NCI-H2081 treated with DMSO at 0.1 percent for 48 hours (cell line): ENCODE measurements at places on chromosomes 12 and 14.

DNA sequence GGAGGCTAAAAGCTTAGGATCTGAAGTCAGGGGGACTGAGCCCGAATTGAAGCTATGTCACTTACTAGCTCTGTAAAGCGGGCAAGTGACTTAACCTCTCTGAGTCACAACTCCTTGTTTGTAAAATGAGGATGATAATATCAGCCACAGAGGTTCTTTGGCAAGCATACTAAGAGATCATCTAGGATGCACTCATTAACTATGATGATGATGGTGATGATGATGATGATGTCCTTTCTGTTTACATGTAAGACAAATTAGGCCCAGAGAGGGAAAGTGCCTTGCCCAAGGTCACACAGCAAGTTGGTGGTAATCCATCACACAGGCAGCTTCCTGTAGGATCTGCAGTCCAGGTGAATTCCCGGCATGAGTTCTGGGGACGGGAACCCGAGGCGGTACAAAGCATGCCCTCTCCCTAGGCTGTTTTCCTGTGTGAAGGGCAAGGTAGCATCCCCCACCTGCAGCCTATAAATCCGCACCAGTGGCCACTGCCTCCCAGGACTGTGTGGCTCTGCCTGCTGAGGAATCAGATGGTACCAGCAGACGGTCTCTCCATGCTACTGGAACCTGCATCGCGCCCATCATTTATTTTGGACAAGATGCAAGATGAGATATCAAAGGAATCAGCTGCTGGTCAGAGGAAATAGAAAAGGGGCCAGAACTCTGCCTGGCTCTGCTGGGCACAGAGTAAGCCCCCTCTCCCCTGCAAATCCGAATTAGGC lies 55.2 kb downstream of the MAP1LC3B2 start:
- DNase-seq: no peak

DNA sequence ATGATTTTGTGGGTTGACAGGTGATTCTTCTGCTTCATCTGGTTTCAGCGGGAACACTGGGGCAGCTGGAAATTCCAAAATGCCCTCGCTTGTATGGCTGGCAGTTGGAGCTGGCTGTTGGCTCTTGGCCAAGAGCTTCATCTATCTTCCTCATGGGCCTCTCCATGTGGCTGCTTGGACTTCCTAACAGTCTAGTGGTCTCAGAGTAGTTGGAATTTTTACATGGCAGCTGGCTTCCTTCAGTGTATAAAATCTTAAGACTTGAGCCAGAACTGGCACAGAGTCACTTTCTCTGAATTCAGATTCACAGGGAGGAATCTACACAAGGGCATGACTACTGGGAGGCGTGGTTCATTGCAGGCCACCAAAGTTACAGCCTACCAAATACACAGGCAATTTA lies 204.9 kb upstream of the RMST start:
- DNase-seq: no peak

DNA sequence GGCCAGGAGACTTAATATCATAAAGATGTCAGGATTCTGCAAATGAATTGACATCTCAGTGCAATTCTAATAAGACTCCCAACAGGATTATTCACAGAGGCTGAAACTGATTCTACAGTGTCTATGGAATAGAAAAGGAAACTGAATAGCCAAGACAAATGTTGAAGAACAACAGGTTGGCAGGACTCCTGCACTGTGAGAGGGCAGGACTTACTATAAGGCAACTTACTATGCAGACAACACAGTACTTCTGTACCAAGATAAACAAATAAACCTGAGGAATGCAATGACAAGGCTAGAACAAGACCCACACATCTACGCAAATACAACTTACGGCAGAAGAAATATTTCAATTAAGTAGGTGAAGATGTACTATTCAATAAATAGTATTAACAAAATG lies 132.2 kb upstream of the FKBP4 start:
- no peak for DNase-seq

- no peak for DNase-seq
Measured at GRCh38 chr14:106605548-106606448, 1079.4 kb downstream of the TMEM121 start.

- DNase-seq: no peak
Measured at GRCh38 chr14:105204206-105204930, 23.3 kb upstream of the NUDT14 start.

- no peak for DNase-seq
Measured at GRCh38 chr12:120394483-120395367, 25.8 kb upstream of the MSI1 start.

DNA sequence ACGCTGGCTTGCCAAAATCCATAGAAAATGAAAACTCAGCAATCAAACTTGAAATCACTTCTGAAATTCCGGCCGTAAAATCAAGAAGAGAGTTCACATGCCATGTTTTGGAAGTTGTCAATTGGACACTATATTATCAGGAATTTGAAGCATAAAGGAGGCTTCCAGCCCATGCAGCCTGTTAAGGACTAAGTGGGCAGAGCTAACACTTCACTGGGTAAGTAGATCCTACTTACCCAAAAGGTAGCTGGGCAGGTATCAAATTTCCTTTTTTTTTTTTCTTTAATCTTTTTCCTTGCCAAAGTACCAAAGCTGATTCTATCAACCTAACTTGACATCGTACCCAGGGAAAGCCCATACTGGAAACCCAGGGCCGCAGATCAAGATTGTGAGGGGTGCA lies 71.5 kb upstream of the ARHGAP5 start:
- no peak for DNase-seq

- no peak for DNase-seq
Measured at GRCh38 chr14:86055512-86056075, 525.6 kb downstream of the FLRT2 start.

- DNase-seq: no peak
Measured at GRCh38 chr12:132596016-132596415, 14.4 kb downstream of the LRCOL1 start.

- DNase-seq: no peak
Measured at GRCh38 chr14:22484632-22485031, 104.4 kb downstream of the DAD1 start.

DNA sequence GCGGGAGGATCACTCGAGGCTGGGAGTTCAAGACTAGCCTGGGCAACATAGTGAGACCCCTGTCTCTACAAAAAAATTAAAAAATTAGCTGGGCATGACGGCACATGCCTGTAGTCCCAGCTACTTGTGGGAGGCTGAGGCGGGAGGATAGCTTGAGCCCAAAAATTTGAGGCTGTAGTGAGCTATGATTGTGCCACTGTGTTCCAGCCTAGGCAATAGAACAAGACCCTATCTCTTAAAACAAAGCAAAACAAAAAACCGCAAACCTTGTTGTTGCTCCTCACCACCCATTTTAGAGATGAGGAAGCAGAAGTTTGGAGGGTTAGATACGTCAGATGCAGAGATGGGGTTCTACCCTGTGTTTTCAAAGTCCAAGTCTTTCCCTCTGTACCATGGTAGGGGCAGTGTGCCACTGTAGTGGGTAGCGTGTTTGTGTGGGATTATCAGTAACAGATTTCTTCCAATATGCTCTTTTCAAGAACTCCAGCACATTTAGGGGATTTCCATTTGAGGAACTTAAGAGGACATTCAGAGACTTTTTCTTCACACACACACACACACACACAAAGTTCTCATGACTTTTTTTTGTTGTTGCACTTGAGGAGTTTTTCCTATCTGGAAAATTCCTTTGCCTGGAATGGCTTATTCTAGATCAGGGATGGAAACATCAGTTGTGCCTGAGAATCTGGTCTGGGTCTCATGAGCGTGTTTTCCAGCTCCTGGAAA lies 186.5 kb downstream of the CHST11 start:
- DNase-seq: no peak

DNA sequence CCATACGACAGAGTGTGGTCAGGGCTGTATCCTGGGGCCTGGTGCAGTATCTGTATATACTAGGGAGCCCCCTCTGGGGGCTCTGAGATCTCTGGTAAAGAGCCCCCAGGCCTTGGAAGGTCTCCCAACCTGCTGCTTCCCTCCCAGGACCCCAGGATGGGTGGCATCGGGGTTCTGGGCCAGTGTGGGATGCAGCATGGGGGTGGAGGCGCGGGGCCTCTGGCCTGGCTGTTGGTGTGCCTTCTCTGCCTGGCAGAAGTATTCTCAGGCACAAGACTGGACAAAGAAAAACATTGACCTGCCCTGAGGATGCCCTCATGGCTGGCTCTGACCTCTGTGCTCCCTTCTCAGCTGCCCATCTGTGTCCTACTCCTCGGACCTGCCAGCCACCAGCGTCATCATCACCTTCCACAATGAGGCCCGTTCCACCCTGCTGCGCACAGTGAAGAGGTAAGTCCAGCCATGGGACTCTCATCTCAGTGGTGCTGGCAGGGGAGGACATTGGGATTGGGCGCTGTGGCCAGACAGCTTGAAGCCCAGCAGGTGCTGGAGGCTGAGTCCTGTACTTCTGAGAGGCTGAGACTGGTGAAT lies 64.5 kb downstream of the GALNT16 start:
- no peak for DNase-seq

DNA sequence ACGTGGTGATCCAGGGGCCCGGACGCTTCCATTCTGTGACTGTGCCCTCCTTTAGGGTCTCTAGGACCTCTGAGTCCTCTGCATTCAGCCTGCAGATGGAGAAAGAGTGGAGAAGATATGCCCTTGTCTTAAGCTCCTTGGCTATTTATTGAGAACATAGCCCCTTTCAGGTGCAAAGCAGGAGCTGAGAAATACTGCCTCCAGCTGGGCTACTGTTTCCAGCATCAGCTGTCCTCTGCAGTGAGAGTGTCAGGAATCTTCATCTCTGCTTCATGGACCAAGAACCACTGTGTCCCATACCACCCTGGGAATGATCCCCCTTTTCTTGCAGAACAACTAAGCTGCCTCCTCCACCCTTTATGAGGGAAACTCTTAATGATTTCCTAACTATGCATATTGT lies 47.8 kb upstream of the CEP83 start:
- DNase-seq: no peak

DNA sequence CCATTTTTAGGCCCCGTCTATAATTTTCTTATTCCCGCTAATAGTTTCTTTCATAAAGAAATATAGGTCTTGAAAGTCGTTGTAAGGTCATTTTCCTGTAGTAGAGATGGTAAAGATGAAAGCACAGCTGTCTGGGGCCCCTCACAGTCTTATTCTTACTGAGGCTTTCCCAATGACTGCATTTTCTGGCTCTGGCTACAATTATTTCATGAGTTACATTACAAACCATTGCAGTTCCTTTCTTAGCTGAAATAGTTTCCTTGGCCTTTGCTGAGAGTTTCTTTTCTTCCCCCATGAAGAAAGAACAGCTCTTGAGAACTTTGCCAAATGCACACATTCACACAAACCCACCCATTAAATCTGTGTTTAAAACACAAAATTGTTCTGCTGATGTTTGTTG lies 113.0 kb downstream of the DYRK2 start:
- no peak for DNase-seq

DNA sequence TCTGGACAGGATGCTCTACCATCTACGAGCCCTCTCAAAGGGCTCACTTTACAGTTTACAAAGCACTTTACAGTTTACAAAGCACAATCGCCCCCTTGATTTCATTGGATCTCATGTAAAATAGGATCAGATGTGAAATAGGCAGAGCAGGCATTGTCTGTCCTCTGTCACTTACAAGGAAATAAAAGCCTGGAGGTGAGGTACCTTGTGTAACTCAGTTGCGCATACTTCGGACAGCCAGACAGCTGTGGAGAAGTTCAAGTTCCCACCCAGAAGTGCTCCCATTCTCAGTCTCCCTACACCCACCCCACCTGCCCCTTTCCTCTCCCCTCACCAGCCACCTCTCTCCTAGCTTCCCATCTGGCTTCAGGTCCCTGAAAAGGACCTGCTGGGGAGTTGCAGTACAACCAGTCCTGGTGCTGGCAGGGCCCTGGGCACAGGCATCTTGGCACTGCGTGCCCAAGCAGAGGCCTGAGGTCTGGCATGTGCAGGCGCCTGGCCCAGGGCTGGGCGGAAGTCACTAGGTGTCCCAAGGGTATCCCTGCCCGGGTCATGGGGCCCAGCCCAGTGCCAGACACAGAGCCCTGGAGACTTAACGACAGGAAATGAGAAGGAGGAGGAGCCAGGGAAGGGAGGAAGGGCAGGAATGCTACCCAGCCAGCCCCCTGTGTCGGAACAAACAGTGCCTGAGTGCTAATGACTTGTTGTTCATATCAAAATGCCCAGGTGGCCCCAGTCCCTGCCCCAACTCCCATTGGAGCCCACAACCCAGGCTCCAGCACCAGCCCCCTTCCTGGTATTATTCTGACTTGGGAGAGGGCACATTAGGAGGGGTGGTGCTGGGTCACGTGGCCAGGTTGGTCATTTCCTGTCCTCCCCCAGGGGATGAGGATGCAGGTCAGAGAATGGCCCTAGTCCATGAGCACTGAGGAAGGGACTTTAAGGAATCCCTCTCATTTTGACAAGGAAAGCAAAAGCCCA lies 5.4 kb downstream of the RAPGEF3 start:
- no peak for DNase-seq

GRCh38 chr12:106030210-106031071 lies 108.3 kb downstream of the NUAK1 start:
- DNase-seq: no peak

- no peak for DNase-seq
Measured at GRCh38 chr12:63238892-63239291, 87.9 kb upstream of the AVPR1A start.

DNA sequence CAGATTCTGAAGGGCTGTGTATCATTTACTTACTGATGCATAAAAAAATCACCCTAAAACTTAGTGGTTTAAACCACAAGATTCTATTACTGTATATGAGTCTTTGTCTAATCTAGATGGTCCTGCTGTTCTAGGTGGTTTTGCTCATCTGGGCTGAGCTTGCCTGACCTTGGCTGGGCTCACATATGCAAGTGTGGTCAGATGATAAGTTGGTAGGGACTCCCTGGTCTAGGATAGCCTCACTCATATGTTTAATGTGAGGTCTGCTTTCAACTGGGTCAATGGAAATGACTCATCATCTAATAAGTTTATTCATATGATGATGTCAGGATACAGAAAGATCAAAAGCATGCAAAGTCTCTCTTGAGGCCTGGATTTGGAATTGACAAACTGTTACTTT lies 887.8 kb downstream of the TRHDE start:
- DNase-seq: no peak

DNA sequence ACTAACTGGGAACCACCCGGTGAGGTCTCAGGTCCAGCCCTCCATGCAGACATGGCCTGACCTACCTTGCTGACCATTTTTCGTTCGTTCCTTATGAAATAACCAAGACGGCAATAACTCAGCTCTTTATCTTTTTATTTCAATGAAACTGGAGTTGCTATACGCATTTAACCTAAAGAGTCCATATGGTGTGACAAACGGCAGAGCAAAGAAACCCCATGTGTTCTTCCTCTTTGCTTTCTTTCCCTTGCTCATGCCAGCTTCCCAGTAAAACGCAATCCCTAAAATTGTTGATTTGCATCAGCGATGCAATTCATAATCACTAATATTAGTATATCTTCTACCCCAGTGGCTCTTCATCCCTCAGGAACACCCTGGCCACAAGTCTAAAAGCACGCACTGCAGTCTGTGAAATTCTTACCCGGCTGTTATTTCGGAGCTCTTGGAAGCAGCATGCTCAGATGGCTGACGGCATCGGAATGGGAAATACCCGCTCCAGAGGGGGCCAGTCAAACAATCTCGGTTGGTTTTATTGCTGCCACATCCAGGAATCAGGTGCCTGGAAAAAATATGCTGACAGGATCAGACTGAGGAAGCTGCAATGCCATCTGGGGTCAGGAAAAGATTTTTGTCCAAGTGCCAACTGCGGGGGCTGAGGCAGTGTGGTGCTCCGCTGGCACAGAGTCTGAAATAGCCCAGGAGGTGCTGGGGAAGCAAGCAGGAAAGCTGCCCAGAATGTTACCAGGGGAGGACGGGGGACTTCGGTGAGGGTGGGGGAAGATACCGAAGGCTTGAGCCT lies 28.2 kb upstream of the KCNA1 start:
- DNase-seq: no peak

- no peak for DNase-seq
Measured at GRCh38 chr12:4412465-4412864, 33.0 kb upstream of the FGF23 start.

GRCh38 chr12:23959826-23960225 lies 10.4 kb upstream of the SOX5 start:
- no peak for DNase-seq
